ENCODE measurements at places on chromosomes 5 and 9.

- DNase-seq: no peak
These were observed 13.2 kb upstream of the GFPT2 start for GRCh38 chr5:180366326-180366725.

- DNase-seq: no peak
These were observed 3.9 kb upstream of the ALDH1B1 start for GRCh38 chr9:38388283-38389223.

GRCh38 chr5:26329562-26330189, 708.7 kb downstream of the CDH9 start:
- no peak for DNase-seq

- DNase-seq: peak; percentile 70
These were observed 26.9 kb upstream of the EEIG1 start for GRCh38 chr9:128007566-128008138.

DNA sequence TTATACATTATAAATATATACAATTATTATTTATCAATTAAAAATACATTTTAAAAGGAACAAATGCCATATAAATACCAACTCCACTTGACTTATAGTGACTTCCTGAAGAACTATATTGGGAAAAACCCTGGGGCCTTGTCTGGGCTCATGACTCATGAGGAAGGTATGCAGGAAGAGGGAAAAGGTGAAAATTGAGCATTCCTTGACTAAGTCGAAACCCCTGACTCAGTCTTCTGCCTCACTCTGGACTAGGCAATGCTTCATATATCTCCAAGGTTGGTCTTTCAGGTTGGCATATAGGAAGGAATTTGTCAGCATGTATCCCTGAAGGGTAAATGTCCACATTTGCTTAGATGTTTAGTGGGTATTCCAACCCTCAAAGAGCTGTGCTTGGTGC, 78.5 kb downstream of the SH3TC2 start:
- no peak for DNase-seq

- no peak for DNase-seq
These were observed 109.5 kb downstream of the MYO10 start for GRCh38 chr5:16826379-16827125.

All from stimulated activated CD8-positive, alpha-beta memory T cell treated with anti-CD3 and anti-CD28 coated beads, Interleukin-4, amount 100 ng/mL, for 24 hours (primary cell).